ENCODE measurements at places on chromosomes 6 and 20. TPM values are rescaled to one million over a fixed set of nuclear protein-coding genes. Genes with fewer than 3 reads are reported as not detected.
A peak's percentile ranks its signal among the peaks of the same experiment; 100 is the strongest.

- no peak for DNase-seq
Observed at GRCh38 chr6:159983641-159984080, 14.8 kb downstream of the IGF2R start.

DNA sequence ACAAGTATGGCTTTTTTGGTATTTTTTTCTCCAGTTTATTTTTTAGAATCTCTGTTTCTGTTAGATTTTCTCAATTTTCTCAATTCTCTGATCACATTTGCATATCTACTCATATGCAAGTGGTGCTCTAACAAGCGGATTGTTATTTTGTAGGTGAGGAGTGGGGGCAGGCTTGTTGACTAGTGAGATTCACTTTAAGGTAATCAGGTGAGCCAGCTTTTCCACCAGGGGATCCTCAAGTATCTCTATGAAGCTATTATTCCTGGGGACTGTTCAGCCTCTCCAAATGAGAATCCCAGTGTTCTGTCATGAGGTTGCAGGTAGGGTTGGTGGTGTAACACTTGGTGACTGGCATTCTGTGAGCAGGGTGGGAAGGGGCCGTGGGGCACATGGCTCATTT, 274.3 kb upstream of the FERMT1 start:
- no peak for DNase-seq

The RNF8 gene
- 33.3 TPM for total RNA-seq

DNA sequence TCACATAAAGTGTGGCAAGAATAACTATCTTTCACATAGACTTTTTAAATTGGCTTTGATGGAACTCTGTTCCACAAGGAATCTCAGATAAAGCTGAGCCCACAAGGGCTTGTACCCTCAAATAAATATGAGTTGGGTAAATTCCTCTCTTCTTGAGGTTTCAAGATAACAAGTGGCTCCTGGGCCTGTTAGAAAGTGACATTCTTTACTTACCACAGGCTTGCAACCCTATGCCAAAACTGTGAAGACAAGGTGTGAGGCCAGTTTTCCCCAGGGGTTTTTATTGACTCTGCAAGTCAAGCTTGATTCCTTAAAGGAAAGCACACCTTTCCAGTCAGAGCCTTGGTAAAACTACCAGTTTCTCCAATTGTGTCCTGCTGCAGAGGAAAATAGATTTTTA, 664.8 kb upstream of the GJE1 start:
- no peak for DNase-seq

DNA sequence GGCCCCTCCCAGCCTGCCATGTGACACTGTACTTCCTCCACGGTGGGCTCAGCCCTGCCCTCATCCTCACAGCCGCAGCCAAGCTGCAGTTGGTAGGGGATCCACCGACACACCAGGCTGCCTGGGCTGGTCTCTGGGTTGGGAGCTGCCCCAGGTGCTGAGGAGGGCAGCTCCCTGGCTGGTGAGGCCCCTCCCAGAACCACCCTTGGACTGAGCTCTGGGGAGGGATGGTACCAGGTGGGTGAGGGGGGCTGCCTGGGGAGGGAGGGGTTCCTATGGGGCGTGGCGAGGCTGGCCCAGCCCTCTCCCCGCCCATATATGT, 185 bp upstream of the TNFRSF6B start:
- peak; percentile 65 for DNase-seq

The NTSR1 gene
- total RNA-seq = 0.57 TPM

The MRPL14 gene
- total RNA-seq = 70.0 TPM

The NOTCH4 gene
- 2.4 TPM for total RNA-seq

- DNase-seq = no peak
Observed at GRCh38 chr6:148973538-148974208, 226.8 kb downstream of the UST start.

GRCh38 chr6:14102383-14102782, 15.2 kb upstream of the CD83 start:
- no peak for DNase-seq

GRCh38 chr6:71481801-71482200, 193.2 kb downstream of the OGFRL1 start:
- DNase-seq = no peak

- DNase-seq = no peak
Observed at GRCh38 chr6:158131926-158132325, 36.1 kb downstream of the SERAC1 start.

The RAET1L gene
- not detected for total RNA-seq

GRCh38 chr20:51620432-51620831, 77.9 kb upstream of the NFATC2 start:
- DNase-seq = no peak

GRCh38 chr20:939606-940005, 23.5 kb upstream of the ANGPT4 start:
- DNase-seq = no peak
